ENCODE measurements at places on chromosomes 3 and 15.

DNA sequence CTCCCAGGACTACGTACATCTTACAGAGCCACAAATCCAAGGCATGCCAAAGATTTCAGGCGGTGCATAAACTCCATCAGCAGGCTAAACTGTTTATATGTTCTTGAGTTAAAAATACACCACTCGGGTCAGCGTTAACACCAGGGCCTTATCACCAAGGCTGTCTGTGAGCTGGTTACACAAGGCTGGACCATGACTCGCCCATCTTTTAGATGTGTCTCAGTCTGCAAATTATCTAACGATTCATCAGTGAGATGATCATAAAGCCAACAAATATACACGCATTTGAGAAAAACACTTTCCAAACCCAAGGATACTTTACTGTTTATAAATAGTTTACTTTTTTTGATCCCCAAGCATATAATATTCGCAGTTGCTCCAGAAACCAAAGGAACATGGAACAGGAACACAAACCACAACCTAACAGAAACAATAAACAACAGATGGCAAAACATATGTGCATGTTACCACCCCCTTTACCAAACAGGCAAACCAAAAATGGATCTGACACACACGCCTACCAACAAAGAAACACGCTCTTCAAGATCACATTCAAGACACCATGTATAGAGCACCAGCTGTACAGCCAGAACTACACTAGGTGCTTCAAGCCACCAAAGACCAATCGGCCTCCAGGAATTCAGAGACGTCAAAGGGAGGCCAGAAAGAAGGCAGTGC, 15.4 kb downstream of the LRIG1 start:
- DNase-seq: no peak

GRCh38 chr15:38196076-38196475, 56.6 kb upstream of the SPRED1 start:
- no peak for DNase-seq

- no peak for DNase-seq
These were observed 47.1 kb upstream of the MECOM start for GRCh38 chr3:169710619-169711018.

DNA sequence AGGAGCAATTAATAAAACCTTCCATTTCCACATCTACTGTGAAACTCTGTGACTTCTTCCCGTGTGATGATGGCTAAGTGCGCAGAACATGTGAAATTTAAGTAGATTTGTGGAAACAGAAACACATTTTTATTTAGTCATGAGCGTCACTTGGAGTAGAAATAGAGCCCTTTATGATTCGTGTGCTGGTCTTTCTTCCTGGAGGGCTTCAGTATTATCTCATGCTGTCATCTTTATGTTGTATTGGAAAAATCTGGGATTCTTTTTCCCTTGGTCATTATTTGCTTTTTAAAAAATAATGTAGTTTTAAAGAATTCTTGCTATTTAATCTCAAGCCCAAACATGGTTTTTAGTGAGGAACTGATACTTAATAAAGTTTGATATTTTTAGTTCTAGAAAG, 284.0 kb upstream of the CTDSPL start:
- DNase-seq: no peak

- DNase-seq: no peak
These were observed 4.7 kb downstream of the LINGO1 start for GRCh38 chr15:77628010-77628409.

DNA sequence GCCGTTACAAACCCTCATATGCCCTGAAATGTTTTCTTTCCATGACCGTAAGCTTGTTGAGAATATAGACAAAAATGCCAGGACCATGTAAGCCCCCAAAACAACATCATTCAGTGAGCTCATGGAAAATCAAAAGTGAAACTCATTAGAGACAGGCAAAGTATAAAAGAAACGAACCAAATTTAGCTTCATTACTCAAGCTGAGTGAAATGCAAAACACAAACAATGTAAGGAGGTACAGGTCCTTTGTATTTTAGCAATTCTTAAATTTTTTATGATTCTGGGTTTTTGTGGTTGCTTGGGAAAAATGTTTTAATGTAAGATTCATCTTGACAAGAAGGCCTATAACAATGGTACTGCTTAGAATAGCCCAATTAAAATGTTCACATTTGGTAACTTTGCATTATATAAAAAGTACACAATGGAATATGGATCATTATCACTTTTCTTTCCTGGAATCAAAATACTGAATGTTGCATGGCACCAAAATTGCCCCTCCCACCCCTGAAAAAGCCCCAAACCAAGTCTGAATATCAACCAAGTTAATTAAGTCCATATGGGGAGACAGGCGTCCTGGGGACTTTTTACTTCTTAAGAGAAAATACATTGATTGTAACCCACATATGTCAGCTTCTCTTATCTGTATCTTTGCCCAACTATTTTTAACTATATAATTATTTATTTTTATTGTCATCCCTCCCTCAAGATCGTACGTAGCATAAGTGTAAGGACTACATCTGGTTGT, 247.7 kb upstream of the CDIN1 start:
- DNase-seq: no peak

DNA sequence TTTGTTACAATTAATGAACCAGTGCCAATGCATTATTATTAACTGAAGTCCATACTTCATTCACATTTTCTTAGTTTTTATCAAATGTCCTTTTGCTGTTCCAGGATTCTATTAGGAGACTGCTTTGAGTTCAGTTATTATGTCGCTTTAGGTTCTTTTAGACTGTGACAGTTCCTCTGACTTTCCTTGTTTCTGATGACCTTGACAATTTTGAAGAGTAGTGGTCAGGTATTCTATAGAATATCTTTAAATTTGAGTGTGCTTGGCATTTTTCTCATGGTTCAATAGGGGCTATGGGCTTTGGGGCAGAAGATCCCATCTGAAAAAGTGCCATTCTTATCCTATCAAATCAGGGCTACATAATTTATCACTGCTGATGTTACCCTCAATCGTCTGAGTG, 126.3 kb downstream of the APBA2 start:
- no peak for DNase-seq

DNA sequence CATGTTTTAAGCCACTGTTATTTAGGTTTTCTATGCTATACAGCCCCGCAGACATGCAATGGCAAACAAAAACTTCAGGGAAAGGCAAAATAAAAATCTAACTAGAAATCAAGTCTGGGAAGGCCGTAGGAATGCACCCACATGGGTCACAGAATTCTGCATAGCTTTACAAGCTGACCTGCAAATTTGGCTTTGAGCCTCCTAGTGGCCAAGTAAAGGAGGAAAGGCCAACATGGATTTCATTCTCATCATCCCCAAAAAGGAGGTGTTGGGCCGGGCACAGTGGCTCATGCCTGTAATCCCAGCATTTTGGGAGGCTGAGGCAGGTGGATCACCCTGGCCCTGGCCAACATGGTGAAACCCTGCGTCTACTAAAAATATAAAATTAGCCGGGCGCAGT, 124.3 kb downstream of the FBLN2 start:
- DNase-seq: no peak

- DNase-seq: no peak
These were observed 131.7 kb upstream of the PLXND1 start for GRCh38 chr3:129738172-129738571.

DNA sequence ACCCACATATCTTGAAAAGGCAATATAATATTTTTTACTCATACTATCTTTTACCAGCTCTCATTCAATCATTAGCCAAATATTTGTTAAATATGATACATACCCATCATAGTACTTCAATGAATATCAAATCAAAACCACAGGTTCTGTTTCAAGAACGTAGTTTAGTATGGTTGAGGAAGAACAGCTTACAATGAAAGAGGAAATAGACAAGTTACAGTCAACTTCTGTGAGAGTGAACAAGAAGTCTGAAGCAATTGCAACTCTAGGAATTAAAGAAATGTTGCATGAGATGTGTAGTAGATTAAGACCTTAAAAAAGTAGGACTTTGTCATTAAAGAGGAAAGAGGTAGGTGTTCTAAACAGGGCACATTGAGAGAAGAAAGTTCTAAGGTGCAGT, 9.3 kb downstream of the BCHE start:
- no peak for DNase-seq

GRCh38 chr15:73894133-73894814, 20.9 kb downstream of the TBC1D21 start:
- DNase-seq: no peak

DNA sequence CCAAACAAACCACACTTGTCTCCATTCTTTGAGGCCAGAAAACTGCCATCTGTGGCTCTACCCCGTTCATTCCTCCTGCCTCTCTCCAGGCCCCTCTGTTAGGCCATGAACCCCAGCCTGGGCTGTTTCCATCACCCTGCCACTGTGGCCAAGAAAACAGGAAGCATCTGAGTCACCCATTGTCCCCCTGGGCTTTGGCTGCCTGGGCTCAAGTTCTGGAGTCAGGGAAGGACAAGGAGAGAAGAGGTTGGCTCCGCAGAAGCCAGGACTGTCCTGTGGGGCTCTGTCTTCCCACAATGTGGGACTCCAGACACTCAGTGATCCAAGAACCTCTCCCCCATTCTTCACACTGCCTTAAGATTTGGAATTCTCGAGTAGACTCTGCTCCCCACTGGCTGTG, 14.8 kb upstream of the LCTL start:
- DNase-seq: no peak

GRCh38 chr15:100966997-100967396, 47.8 kb downstream of the LRRK1 start:
- DNase-seq: no peak

- peak; percentile 93 for DNase-seq
These were observed 88.3 kb downstream of the TMEM266 start for GRCh38 chr15:76147906-76148570.

DNA sequence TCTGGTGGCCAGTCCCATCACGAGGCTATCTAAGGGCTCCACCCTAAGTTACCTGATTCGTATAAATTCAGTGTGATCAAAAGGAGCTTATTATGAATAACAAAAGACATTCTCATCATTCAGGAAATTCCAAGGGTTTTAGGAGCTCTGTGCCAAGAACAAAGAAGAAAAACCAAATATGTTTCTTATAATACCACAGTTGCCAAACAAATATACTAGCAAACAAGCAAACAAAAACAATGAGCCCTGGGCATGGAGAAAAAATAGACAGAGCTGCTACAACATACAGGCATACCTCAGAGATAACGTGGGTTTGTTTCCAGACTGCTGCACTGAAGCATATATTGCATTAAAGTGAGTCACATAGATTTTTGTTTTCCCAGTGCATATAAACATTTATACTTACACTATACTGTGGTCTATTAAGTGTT, 20.2 kb upstream of the CFAP161 start:
- DNase-seq: no peak
